ENCODE measurements at places on chromosomes 3 and 15.
A peak's percentile ranks its signal among the peaks of the same experiment; 100 is the strongest.

DNA sequence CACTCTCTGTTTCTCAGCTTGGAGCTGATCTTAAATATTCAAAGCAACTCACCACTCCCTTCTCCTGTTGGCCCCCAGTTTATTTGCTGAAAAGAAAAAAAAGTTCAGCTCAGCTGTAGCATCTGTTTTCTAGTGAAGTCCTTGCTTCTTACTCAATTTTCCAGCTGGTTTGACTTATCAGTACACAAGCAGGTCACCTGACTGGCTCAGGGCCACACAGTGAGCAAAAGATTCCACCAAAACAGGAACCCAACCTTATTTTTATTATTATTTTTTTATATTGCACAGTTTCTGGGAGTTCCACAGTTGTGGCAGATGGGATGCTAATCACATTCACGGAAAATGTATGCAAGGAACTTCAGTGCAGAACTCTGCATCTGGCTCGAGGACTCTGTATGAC, 390.7 kb upstream of the RGMA start:
- no peak for DNase-seq

DNA sequence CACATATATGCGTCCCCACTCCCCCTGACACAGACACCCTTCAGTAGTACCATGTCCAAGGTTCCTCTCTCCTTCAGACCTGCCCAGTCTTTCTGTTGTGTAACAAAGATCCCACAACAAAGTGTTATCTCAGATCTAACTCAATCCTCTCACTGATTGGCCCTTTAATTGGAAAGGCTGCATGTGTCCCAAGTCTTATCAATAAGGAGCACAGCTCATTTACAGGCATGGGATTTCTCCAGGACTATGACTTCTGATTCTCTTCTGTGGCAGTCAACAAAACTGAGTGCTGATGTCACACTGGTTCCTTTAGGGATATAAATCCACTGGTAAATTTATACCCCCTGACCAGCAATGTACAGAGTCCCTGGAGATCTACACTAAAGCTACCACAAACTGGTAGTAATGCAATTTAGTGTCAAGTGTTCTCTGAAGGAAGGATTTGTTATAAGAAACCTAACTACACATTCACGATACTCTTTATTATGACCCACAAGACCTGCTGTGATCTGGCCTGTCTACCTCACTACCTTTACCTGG, 28.1 kb downstream of the CLK3 start:
- DNase-seq = no peak

DNA sequence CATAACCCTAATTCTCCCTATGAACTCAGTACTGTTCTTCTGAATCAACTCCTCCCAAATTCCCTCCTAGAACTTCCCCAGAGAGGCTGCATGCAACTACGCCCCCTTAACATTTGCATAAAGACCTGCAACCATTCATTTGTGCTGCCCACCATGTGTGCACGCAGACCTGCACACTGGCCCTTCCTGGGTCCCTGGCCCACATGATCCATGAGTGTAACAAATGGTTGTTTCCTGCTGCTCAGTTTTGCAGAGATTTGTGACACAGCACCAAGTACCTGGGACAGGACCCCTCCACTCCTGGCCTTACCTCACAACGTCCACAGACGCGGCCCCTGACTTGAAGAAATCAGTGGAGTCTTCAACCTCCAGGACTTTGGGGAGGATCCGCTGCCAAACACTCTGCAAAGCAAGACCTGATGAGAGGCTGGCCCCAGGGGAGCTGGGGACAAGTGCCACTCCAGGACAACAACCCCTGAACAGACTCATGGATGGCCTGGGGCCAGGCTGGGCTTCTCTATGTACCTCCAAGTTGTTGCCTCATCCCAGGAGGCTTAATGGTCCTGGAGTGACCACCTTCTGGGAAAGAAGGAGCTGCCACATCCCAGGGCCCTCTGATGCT, 33.8 kb downstream of the ALDH1L1 start:
- DNase-seq = no peak

- no peak for DNase-seq
Measured at GRCh38 chr3:186097317-186097662, 11.6 kb downstream of the ETV5 start.

- peak; percentile 81 for DNase-seq
Measured at GRCh38 chr3:65636326-65636725, 402.4 kb downstream of the MAGI1 start.

GRCh38 chr15:70376929-70377691, 279.4 kb upstream of the TLE3 start:
- DNase-seq = peak; percentile 52

GRCh38 chr15:50262533-50262932, 3.0 kb downstream of the HDC start:
- no peak for DNase-seq

- DNase-seq = no peak
Measured at GRCh38 chr3:141839389-141839788, 37.1 kb upstream of the ATP1B3 start.

All from NCI-H1417 treated with DMSO at 0.1 percent for 48 hours (cell line).